ENCODE measurements at places on chromosomes 3 and 15.

DNA sequence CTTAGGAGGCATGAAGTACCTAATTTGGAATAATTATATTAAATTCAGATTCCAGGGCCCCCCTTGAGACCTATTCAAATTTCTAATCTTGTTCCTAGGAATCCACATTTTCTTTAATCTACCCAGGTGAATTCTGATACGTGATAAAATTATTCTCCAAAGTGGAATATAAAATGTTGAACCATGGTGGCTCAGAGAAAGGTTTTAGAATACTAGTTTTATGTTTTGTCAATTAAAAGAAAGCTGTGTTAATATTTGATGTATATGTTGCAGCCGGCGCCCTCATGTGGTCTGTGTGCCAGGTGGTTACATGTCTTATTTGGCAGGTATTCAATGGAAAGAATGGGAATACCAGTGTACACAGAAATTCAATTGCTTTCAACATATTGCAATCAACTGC is 321.8 kb downstream of the FEZF2 start:
- no peak for DNase-seq

DNA sequence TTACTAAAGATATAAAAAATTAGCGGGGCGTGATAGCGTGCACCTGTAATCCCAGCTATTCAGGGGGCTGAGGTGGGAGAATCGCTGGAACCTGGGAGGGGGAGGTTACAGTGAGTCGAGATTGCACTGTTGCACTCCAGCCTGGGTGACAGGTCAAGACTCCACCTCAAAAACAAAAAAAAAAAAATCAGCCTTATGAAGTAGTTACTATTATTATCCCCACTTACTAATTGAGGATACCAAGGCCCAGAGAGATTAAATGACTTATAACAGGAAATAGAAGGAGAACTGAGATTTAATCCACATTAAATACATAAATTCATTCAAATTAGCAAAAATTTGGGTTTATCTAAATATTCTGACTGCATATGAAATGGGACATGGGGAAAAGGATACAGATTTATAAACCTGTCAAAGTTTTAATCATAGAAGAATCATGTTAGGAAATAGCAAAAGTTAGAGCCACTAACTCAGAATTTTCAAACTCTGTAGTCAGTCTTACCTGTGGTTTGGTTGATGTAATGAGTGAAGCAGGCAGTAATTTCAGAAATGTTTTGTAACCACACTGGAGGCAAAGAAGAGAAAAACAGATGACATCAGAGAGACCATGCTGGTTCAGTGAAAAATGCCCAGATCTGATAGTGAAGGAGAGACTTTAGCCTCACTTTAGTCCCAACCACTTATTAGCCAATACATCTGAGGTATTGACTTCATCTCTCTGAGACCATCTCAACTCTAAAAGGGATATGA is 25.0 kb upstream of the ACAP2 start:
- DNase-seq, result no peak

GRCh38 chr3:44464509-44464908 is 13.0 kb downstream of the ZNF445 start:
- DNase-seq, result no peak

DNA sequence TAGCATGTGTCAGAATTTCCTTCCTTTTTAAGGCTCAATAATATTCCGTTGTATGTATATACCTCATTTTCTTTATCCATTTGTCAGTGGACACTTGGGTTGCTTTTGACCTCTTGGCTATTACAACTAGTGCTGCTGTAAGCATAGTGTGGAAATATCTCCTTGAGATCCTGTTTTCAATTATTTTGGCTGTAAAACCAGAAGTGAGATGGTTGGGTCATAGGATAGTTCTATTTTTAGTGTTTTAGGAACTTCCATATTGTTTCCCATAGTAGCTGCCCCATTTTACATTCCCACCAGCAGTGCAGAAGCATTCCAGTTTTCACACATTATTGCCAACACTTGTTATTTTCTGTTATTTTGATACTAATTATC is 70.4 kb upstream of the C15orf39 start:
- no peak for DNase-seq

- no peak for DNase-seq
These were observed 89.3 kb downstream of the PLSCR2 start for GRCh38 chr3:146380046-146380445.

DNA sequence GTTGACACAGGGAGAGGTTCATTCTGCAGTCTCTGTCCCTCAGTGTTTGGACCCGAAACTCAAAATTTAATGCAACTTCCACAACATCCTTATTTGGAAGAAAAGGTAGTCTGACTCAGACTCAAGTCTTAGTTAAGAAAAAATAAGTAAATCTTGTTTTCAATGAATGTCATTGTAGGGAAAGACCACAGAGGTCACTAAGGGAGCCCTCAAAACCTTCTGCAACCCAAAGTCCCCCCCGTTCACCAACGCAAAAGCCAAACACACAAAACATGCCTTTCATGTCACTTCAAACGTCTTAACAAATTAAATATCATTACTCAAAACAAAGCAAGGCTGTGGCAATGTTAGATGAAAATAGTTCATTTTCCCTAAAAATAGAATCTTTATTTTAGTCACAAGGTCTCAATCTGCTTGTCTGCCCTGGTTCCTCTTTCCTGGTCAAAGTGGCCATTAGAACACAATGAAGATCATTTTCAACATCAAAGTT is 20.9 kb upstream of the SSUH2 start:
- no peak for DNase-seq

GRCh38 chr3:132669256-132669777 is 9.2 kb downstream of the UBA5 start:
- DNase-seq, result no peak

DNA sequence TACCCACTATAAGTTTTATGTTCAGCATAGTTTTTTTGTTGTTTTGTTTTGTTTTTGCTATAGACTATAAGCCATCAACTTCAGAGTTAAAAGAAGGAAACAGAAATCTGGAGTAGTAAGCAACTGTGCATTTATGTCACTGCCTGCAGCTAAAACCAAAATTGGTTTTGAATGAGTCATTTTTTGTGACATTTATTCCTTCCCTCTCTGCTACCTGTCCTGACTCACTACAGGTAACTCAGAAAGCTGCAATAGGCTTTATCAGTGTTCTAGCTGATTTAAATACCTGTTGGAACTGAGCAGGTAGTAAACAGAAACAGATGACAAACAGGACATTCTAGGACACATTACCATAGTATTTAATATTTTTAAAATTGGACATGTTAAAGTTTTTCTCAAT is 393.3 kb upstream of the WNT5A start:
- DNase-seq, result no peak

GRCh38 chr3:57066471-57066870 is 6.0 kb downstream of the SPATA12 start:
- no peak for DNase-seq

DNA sequence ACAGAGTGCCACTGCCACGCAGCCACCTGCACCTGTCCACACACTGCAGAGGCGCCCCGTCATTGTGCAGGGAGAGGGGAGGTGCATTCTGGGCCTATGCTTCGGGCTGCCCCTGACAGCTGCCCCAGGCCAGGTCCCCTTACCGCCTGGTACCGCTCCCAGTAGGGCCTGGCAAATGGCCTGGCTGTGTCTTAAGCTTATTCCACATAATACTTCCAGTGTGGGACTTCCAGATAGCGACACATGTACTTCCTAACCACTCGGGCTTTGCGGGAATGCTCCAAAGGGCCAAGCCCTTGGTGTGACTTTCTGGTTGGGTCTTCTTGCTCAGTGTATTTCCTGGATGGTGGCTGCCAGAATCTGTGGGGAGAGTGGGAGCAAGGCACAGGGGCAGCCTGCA is 254.3 kb upstream of the CHRNA7 start:
- DNase-seq, result no peak

DNA sequence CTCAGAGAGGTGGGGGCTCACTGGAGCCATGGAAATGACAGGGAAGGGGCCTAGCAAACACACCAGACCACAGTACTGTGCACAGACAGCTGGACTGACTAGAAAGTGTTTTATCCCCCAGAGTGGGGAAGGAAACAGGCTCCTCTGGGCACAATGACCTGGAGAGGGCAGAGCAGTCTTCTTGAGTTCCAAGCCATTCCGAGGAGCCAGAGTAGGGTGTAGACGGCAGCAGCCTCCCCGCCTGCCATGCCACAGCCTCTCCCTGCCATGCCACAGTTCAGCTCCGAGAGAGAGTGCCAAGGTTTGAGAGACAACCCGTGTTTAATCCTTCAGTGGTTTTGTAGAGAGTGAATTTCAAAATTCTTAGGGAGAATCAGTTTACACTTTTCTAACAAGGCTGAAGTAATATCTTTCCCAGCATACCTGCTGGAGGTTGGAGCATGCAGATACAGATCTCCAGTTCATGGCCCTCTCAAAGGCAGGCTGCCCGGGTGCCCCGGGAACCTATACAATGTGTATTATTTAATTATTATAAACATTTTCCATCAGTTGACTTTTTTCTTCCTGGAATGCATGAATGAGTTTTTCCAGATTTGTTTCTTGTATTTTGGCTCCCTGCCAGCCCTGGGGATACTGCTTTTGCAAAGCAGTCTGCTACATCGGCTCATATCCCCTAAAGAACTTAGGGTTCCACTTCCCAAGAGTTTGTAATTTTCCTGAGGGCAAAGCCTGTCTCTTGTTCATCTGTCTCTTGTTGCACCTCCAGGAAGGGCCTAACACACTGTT is 3.2 kb downstream of the PODXL2 start:
- DNase-seq, result no peak

GRCh38 chr3:188102861-188103547 is 51.0 kb upstream of the LPP start:
- no peak for DNase-seq

DNA sequence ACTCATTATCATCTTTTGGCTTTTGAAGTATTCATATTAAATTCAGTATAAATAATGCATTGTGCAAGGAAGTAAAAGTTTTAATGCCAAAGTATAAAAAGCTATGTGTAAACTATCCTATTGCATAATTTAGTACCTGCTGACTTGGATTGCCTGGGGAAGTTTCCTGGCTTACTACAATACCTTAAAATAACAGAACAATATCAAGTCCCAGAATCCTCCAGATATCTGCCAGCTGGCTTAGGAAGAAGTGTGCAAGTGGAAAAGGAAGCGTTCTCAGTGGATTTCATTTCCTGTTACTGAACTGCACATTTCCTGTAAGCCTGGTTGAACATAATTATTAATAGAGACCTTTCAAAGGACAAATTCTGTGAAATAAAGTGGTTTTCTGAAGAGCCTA is 236.7 kb downstream of the ADAMTSL3 start:
- DNase-seq, result peak; percentile 82

DNA sequence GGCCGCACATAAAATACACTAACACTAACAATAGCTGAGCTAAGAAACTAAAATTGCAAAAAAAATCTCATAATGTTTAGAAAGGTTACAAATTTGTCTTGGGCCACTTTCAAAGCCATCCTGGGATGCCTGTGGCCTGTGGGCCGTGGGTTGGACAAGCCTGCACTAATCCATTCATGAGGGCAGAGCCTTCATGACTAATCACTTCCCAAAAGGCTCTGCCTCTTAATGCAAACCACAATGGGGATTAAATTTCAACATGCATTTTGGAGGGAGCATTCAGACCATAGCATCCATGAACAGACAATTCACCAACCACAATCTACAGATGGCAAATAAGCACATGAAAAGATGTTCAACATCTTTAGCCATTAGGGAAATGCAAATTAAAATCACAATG is 128.2 kb downstream of the SUCLG2 start:
- no peak for DNase-seq

DNA sequence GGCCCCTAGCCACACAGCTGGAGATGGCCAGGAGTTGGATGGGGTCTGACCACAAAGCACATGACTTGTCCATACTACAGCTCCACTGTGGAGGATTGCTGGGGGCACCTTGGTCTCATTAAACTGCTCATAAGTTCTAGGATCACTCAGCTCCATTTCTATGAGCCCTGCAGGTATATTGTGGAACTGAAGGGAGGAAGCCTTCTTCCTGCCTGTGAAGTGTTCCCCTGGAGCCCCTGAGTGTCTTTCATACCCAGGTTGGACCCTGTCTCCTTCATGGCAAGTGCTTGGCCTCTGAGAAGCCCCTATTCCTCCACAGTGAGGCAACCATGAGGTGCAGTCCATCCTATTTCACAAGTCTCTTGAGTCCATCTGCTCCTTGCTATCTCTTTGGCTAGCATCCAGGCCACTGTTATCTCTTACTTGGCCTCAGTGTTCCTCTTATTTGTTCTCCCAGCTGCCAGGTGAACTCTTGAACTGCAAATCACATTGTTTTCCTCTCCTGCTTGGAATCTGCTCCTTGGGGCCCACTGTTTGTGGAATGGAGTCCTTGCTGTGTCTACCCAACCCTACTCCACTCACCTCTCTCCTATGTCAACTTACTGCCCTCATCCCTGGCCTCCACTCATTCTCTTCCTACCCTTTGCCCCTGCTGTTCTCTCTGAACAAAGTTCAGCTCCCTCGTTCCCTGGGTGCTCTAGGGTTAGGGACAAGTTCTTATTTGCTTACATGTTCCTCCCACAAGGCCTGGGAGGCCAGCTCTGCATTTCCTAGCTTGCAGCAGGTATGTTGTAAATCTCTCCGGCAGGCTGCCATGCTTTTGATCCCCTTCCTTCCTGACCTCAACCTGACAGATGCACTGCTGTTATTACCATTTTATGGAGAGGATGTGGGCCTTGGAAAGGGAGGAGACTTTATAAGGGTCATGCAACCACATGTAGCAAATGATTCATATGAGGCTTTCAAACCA is 1.2 kb downstream of the ACOX2 start:
- DNase-seq, result no peak

DNA sequence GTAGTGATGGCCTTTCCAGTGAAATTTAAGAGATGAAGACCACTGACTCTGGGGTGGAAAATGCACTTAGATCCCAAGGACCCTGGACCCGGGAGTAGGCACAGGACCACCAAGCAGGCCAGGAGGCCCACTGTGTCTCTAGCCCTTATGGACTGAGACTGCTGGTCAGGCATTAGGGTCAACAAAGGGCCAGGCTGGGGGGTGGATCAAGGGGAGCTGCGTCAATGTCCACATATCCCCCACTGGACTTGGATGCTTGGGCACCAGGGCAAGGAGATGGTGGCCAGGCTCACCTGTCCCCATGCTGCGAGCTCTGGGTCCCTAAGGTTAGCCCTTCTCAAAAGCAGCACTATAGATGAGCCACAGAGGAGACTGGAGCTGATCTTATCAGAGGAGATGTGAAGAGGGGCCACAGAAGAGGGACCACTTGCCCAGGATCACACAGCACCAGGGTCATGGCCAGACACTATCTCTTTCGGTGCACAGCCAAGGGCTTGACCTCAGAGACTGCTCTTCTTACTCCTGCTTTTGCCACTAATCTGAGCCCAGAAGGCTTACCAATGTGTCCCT is 14.7 kb downstream of the RAB6B start:
- no peak for DNase-seq

DNA sequence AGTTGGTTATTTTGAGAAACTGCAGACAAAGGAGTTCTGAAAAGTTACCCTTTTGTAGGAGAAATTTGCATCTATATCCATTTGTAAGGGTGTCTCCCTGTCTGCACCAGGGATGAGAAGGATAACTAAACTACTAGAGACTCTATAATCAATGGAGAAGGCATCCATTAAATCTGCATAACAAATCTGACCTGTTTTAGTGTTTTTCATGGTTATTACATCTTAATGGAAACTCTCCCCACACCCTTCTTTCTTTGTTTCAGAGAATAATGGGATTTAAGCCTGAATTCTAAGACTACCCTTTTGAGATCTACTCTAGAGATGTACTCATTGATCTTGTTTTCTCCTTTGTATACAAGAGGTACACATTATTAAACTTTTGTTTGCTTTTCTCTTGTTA is 82.0 kb upstream of the DAZL start:
- DNase-seq, result no peak

GRCh38 chr3:45553469-45553974 is 41.0 kb upstream of the LIMD1 start:
- peak; percentile 62 for DNase-seq

All from hindlimb muscle (tissue), 1 donor.